NCI-H187 treated with DMSO at 0.1 percent for 48 hours (cell line): ENCODE measurements at places on chromosomes 6 and 20.

DNA sequence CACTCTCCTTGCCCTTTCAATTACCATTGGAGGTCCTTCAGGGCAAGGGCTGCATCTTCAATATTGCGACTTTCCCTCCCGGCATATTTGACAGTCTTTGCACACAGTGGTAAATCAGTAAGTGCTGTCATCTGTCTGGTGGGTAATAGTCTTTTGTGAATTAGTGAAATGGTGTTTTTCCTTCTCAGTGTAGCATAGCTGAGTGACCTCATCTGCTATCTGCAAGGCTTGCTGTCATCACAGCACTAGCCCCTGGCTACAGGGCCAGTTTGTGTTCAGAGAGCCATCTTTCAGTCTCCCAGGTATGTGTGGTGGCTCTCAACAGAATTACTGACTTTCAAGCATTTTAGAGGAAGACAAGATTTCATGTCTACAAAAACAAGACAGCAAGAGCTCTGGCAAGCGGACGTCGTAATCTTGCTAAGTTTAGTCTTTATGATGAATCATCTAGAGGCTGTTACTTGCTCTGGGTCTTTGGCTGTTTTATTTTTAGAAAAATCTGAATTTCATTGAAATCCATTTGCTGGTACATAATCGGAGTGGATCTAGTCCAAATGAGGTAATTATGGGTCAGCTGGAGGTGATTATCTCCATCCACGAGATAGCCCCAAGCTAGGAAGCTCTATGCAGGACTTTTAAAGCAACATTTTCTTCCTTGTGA, 528.9 kb downstream of the EPM2A start:
- no peak for DNase-seq

DNA sequence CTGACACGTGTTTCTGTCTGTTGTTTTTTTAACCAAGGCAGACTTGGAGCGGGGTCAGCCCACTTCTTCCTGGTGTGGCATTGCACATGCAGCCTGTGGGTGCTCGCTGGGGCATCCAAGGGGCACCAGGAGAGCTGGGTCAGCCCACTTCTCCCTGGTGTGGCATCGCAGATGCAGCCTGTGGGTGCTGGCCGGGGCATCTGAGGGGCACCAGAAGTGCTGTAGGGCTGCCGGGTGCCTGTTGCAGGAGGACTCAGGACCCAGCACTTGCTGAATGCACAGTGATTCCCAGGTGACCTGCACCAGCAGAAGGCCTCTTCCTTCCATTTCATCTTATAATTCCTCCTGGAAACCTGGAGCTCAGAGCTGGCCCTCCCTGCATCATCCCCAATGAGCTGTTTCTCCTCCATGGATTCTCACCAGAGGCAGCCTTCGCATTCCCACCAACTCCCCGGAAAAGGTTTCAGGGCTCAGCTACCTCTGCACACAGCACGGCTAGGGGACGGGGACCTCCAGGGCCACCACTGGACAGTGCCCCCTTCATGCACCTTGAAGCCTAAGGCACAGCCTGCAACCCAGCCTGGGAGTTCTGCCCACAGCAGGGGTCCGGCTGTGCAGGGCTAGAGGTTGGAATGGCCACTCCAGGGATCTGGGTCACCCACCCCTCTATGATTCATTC, 218.8 kb downstream of the TAF4 start:
- DNase-seq = no peak

DNA sequence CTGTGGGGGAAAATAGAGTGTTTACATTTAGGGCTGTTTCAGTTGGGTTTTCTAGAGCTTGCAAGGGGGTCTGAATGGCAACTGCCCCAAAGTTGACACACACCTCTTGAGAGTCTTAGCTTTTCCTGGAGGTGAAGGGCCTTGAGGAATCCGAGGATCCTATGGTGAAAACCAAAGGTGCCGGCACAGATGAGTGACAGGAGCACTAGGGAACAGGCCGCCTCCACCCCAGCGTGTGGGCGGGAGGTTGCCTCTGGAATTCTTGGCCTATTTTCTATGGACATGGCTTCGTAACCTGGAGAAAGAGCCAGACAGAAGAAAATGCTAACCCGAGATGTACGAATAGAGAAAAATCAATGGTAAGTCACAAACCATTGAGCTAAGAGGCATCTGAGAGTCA, 283.2 kb upstream of the FOXQ1 start:
- DNase-seq = no peak

- DNase-seq = no peak
Measured at GRCh38 chr6:156866220-156867015, 89.2 kb downstream of the ARID1B start.
